T1000 (cell line): ENCODE measurements at places on chromosomes 2 and 18.

DNA sequence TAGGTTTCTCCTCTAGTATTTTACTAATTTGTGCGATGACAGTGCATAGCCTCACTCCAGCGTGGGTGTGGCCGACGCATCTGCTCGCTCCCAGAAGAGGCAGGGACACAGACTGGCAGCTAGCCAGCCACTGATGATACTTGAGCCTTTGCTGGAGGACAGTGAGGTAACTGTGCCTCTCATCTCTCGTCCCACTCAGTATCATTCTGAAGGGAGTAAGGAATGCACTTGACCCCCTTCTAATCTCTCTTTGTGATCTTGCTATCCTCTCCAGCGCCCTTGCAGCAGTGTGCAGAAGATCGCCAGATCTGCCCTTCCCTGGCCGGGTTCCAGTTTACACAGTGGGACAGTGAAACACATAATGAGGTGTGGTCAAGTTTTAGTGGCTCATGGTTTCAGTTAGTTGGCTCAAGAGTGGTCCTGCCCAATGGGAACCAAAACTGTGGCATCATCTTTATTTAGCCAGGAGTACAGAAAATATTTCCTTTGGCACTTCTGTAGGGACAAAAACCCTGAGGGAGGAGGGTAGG lies 17.5 kb downstream of the NCAPH start:
- DNase-seq: no peak

DNA sequence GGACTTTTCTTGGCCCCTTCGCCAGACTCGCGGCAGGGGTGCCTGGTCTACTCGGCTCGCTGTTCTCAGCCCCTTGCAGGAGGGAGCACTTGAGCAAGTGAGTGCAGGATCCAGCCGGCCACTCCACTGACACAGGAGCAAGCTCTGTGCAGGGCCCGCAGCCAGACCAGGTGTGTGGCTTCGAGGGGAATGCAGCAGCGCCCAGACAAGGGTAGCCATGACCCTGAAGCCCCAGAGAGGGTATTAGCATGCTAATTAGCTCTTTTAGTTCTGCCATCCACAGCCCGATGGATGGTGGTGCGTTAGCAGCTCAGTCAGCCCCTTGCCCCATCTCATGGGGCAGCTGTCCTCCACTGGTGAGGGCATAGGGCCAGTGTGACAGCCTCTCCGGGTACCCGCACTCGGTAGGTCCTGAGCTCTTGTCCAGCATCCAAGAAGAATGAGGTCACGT lies 103.2 kb upstream of the HS6ST1 start:
- no peak for DNase-seq

DNA sequence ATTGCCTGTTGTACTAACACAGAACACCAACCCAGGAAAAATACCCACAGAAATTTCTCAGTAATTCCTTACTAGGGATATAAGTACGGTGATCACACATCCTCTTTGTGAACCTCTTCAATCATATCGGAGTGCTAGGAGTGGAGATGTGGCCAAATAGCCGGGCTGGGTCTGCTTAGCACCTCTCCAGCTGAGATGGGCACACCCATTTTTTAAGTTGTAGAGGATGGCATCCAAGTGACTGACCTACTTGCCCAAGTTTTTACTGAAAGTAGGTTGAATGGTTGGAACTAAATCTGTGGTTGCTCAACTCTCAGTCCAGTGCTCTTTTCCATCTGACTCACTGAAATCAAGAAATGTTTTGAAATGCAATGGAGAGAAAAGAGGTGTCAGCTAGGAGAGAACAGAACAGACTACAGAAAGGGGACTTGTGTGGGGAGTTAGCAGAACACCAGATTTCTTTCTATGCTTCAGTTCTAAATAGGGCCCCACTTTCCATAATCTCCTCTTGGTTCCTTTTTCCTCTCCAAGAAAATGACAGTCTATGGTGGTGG lies 68.7 kb upstream of the FSHR start:
- no peak for DNase-seq

DNA sequence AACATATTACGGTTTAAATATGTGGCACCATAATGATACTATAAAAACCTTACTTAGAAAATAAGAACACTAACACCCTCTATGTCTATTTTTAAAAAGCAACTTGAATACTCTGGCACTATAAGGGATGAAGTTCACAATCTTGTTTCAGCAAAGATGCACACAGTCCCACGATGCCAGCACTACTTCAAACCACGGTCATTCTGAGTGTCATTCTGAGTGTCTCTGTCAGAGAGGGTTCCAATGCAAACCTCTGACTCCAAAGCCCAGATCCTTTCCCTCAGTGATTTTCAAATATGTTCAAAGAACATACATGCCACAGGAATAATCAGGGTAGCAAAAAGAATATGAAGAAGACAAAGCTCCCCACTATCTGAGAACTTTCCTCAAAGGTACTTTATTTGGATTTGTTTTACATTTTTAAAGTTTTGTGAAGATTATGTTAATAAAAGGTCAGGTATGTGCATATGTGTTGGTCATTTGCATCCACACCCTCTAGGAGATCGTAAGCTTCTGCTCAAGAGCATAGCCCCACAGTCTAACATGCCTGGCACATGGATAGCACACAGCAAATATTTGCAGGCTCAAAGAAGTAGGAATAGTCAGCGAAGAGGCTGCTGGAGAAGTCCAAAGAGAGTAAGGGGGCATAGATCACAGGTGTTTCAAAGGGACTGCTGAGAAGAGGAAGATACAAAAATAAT lies 127.6 kb downstream of the DYM start:
- no peak for DNase-seq

GRCh38 chr2:86393521-86394491 lies 47.4 kb upstream of the KDM3A start:
- no peak for DNase-seq

- DNase-seq: no peak
Measured at GRCh38 chr2:203690441-203691047, 15.9 kb upstream of the CD28 start.
